NCI-H524 (cell line): ENCODE measurements at places on chromosomes 3 and 15.
A peak's percentile ranks its signal among the peaks of the same experiment; 100 is the strongest.

DNA sequence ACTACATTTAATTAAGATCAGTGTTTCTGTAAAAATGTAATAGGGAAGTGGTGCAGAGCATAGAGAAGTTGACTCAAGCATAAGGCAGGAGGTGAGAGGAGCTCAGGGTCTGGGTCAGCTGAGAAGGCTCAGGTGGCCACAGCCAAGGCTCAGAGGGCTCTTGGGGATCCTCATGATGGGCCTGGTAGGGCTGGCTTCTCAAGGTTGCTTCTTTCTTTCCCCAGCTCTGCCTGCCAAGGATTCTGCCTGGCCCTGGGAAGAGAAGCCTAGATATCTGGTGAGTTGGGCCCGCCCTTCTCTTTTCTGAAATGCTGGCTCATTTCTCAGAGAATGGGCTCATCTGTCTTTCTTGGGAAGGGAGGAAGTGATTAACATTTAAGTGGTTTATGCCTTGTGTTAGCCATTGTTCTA lies 6.5 kb downstream of the ZNF589 start:
- DNase-seq, result no peak

- no peak for DNase-seq
These were observed 4.1 kb upstream of the STAB1 start for GRCh38 chr3:52490939-52491526.

DNA sequence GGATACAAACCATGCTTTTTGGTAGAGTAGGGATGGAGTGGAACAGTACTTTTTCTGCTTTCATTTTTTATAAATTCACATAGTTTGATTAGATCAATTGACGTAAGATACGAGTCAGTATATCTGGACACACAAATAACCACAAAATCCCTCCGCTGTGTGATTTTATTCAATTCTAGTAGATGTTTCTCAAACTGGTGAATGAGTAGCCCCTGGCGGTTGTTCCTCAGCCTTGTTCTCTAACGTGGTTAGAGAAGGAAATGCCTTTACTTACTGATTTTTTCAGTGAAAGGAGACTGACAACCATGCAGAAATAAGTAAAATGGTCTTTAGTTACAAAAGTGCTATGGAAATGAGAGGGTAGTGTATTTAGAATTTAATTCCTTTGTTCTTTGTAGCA lies 161.0 kb downstream of the TCF12 start:
- no peak for DNase-seq

DNA sequence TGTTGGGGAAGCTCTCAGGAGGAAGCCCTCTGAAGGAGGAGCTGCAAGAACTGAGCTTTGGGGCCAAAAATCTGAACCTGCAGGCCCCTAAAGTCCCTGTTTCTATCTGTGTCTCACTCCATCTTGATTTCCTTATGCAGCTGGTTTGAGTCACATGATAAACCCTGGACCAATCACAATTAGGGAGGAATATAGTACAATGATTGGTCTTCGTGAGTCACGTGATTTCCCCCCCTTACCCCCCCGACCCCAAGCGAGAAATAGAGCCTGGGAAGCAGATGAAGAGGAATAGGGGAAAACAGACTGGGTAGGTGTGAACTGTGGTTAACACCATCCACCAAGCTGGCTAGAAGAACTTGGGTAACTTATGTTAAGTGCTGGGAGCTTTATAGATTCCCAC lies 12.9 kb downstream of the CRABP1 start:
- DNase-seq, result peak; percentile 68

- DNase-seq, result no peak
These were observed 230.7 kb upstream of the TRIM42 start for GRCh38 chr3:140447136-140447535.

- DNase-seq, result no peak
These were observed 589 bp downstream of the ANAPC13 start for GRCh38 chr3:134485075-134485717.

- no peak for DNase-seq
These were observed 12.0 kb downstream of the ARIH1 start for GRCh38 chr15:72486144-72486543.

- no peak for DNase-seq
These were observed 95.6 kb upstream of the THRB start for GRCh38 chr3:24589931-24590880.

GRCh38 chr3:100023595-100023994 lies 90.7 kb downstream of the FILIP1L start:
- DNase-seq, result no peak

DNA sequence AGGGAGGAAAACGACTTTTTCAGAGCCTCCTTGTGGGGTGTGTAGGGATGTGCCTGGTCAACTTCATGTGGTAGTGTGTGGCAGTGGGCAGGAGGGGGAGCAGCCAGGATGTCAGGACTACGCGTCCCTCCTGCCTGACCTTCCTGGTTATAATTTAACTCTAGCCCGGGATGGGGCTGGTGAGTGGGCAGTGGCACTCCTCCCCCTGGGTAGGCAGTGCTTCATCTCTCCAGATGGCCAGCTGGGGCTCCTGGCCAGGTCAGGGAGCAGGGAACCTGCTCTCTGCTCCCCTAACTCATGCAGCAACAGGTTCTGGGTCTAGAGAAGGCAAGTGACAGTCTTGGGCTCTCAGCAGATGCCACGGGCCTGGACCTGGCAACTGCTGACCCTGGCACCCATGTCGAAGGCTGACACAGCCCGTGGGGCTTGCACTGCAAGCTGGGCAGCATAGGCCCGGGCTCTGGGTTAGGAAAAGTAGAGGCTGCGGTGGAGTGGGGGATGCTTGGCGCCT lies 2.6 kb downstream of the ITIH4 start:
- no peak for DNase-seq

DNA sequence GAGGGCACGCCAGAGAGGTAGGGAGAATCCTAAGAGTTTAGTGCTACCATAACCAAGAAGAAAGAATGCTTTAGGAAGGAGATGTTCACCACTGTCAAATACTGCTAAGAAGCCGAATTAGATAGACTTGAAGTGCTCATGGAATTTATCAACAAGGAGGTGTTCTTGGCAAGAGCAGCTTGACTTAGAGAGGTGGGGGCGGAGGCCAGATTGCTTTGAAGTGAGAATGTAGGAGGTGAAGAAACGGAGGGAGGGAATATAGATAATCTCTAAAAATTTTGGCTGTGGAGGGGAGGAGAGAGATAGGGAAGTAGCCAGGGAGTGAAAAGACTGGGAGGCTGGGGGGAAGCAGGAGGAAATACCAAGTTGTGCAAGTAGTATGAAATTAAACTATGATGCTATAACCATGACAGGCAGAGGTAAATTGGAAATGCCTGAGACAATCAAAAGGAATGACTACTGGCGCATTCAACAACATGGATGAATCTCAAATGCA lies 35.5 kb downstream of the GADL1 start:
- no peak for DNase-seq

- no peak for DNase-seq
These were observed 599.4 kb downstream of the UNC13C start for GRCh38 chr15:54577476-54578250.

DNA sequence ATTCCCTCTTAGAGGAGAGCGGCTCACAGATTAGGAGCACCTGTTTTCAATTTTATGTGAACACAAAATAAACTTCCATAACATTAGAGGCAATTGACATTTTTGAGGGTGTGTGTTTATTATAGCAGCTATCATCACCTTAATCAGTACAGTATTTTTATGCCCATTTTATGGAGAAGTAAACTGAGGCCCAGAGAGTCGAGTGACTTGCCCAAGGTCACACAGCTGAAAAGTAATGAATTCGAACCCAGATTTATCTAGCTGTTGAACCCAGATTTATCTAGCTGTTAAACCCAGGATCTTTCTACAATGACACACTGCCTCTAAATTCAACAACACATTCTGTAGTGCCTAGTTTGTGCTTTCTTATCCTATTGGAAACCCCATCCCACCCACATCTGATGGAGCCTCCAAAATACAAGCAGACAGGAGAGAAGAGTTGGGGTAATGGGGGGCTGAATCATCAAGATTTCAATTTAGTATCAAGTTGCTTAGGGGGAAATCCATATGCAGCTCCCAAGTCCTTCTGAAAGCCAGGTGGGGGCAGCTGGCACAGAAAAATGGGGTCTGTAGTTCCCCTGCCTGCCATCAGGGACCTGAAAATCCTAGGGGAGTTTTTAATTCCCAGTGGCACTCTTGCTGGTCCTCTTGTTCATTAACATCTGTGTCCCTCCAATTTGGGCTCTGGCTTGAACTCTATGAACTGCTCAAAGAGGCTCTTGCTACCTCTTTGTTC lies 50.4 kb upstream of the TRA2B start:
- DNase-seq, result peak; percentile 43

GRCh38 chr3:161745741-161746140 lies 249.1 kb downstream of the OTOL1 start:
- no peak for DNase-seq

DNA sequence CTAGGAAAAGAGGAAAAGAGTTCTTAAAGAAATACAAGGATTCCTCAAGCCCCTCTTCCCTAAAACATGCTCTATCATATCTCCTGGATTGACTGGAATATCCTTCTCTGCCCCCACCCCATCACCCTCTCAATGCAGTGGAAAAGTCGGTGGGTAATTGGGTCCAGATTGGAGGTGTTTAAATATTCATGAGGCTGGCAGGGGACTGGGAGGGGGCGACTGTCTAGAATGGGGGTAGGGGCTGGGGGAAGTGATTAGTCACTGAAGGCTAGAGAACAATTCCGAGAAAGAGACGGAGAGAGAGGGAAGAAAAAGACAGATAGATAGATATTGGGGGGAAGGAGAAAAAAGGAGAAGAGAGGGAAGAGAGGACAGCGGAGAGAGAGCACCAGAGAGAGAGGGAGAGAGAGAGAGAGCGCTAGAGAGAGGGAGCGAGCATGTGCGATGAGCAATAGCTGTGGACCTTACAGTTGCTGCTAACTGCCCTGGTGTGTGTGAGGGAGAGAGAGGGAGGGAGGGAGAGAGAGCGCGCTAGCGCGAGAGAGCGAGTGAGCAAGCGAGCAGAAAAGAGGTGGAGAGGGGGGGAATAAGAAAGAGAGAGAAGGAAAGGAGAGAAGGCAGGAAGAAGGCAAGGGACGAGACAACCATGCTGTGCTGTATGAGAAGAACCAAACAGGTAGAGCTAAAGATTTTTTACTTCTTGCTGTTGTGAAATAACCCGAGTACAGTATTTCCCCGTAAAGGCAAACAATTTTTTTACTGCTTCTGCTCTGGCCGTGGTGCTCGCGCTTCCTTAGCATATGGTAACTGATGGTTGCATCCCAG lies at the start of gene GAP43:
Gene GAP43 (plus strand): TSS at position 467 of the 825 bp plus-strand sequence. CDS start 180 bp downstream, at position 647.
- DNase-seq, result peak; percentile 89

DNA sequence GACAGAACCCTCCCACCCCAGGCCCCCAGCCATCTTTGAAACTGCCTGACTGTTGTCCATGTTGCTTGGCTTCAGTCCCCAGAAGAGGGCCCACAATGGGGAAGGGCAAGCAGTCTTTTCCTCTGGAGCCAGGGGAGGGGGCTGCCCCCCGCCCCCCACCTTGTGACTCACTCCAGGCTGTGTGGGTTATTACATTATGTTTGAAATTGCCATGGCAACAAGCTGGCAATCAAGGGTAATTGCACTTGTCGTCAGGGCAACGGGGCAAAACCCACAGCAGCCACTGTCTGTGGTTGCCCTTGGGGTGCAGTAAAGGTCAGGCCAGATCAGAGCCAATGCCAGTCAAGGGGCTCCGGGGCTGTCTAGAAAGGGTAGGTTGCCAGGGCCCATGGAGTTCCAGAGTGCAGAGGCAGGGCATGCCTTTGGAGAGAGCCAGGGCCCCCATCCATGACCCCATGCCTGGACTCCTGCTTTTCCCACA lies 3.1 kb upstream of the CAMKV start:
- DNase-seq, result no peak

DNA sequence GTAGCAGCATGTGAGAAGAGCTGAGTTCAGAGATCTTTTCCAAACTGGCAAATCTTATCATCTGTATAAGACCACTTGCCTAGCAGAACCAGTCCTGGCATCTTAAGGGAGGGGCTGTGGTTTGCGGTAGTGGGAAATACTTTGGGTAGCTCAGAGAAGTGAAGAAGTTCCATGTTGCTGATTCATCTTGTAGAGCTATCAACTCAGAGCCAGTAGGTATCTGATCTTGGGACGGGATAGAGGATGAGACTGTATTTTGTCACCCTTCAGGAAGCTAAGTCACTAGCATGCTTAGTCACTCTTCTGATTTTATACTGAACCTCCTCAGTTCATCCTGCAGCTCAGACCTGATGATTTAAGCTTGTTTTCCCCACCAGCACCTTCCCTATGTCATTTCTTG lies 211.4 kb downstream of the NR1D2 start:
- DNase-seq, result no peak

GRCh38 chr15:46278486-46279090 lies 643.8 kb downstream of the SQOR start:
- peak; percentile 95 for DNase-seq

DNA sequence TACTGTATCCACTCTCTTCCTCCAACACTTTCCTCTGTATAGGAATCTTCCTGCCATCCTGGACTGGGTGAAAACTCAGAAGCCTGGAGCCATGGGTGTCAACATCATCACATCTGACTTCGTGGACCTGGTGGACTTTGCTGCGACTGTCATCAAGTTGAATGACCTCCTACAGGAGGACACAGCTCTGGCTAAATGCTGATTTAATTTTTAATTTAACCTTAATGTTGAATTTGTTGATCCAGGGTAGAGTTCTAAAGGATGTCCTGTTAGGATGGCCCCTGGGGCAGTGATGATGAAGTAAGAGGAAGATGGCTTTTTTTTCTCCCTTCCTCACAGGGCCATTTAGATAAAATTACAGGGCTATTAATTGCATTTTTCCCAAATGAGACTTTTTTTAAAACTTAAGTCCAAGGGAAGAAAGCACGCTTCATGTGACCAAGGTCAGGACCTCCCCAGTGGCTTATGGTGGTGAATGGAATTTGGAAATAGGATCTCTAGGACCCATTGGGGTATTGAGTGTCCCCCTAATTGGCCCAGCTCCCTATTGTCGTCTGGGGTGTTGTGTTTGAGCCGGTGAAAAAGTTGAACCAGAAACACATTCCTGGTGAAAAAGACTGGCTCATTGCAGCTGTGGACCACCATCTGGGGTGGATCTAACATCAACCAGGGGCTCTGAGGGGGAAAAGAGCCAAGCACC lies 125.7 kb upstream of the ZBED2 start:
- no peak for DNase-seq

GRCh38 chr3:33940149-33940548 lies 141.7 kb downstream of the PDCD6IP start:
- DNase-seq, result no peak

- DNase-seq, result no peak
These were observed 98.3 kb upstream of the ZBTB20 start for GRCh38 chr3:115245438-115245837.

DNA sequence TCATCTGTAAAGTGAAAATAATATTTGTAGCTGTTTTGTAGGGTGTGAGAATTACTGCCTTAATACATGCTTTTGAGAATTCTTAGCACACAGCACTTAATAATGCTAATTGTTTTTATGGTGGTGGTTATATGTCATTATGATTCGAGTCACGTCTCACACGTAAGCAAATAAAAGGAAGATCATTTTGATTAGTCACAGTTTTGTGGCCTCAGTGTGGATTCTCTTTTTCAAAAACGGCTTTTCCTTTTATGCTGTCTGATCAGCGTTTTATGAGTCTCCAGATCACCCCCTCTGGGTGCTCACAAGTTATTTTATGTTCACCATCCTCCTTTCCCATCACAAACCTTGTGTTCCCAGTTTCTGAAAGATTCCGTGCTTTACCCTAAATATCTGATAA lies 255.6 kb upstream of the CNTN4 start:
- DNase-seq, result no peak
